ENCODE measurements at places on chromosomes 1 and 21.

- DNase-seq = no peak
Observed at GRCh38 chr1:231395076-231395997, 26.8 kb downstream of the EGLN1 start.

- DNase-seq = no peak
Observed at GRCh38 chr1:149995927-149996326, 14.6 kb downstream of the OTUD7B start.

GRCh38 chr1:3664700-3665375, 12.5 kb downstream of the TP73 start:
- no peak for DNase-seq

GRCh38 chr1:33634806-33635205, 162.4 kb downstream of the ZSCAN20 start:
- DNase-seq = no peak

- no peak for DNase-seq
Observed at GRCh38 chr1:163275222-163275621, 46.5 kb upstream of the NUF2 start.

Data from stimulated activated CD8-positive, alpha-beta memory T cell treated with anti-CD3 and anti-CD28 coated beads, Interleukin-2, amount 100 ng/mL, for 1 hour (primary cell).